ENCODE measurements at places on chromosomes 12 and 14.

- DNase-seq, result no peak
Measured at GRCh38 chr12:39610436-39611025, 9.1 kb downstream of the ABCD2 start.

DNA sequence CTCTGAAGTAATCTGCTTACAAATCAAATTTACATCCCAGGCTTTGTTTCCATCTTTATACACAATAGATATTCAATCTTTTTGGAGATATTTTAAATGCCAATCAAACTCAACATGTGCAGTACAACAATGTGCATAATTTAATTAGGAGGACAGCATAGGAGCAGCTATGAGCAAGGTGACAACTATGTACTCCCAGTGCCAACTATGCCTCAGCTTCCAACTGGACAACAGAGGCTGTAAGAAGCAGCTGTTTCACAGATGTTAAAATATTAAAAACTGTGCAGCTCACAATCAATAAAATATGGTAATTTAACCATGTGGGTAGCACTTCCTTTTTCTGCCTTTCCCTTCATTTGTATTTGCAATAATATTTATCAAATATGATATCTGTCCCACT, 99.9 kb downstream of the ST8SIA1 start:
- DNase-seq, result no peak

GRCh38 chr12:84596266-84596665, 316.3 kb downstream of the SLC6A15 start:
- DNase-seq, result no peak

GRCh38 chr14:53218161-53218560, 65.0 kb upstream of the DDHD1 start:
- no peak for DNase-seq

- no peak for DNase-seq
Measured at GRCh38 chr12:57133013-57133569, 4.8 kb downstream of the LRP1 start.

DNA sequence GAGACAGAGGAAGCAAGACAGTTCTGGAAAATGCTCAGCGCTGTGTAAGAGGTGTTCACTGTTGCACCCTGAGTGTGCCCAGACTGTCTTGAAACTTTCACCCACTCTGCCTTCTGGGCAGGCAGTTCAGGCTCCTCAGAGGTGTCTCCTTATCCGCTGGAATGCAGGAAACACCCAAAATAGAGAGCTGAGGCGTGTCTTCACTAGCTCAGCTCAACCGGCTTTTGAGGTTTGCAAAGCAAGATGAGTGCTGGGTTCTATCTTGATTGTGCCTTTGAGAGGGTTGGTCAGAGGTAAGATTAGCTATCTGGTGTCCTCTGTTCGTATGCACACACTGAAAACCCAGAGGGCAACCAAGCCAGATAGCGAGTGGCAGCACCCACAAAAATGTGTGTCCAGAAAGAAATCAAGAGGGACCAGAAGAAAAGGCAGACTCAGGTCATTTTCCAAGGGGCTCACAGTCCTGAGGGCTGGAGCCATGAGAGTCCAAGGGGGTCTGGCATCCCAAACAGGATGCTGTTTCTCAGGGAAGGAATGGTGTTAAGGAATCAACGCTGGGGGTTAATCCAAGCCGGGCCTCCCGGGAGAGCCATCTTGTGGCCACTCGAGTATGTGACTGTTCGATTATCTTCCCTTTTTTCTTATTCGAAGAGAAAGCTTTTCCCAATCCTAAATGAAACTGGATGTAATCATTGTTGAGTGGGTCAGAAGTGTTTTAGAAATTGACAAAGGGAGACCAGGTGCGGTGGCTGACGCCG, 47.1 kb downstream of the TBX3 start:
- DNase-seq, result no peak

DNA sequence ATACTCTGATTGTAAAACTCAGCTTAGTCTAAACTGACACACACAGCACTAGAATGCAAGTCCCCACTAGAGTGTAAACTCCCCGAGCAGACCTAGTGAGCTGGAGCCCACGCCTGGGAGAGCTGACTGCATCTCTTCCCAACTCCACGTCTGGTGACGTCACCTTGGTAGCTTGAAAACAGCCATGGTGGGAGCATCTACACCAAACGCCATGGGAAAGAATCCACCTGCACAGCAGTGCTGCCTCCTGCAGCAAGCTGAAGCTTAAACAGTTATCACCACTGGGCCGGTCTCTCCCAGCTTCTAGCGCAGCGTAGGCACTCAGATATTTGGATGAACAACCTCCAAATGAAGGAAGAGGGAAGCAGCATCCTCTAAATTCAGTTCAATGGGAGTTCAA, 4.3 kb upstream of the PAPLN start:
- no peak for DNase-seq

GRCh38 chr12:4910502-4911315, 1.0 kb downstream of the KCNA1 start:
- no peak for DNase-seq

- no peak for DNase-seq
Measured at GRCh38 chr12:18810537-18811253, 72.8 kb downstream of the CAPZA3 start.

- no peak for DNase-seq
Measured at GRCh38 chr14:64844272-64844671, 35.4 kb downstream of the SPTB start.

- no peak for DNase-seq
Measured at GRCh38 chr14:59091976-59092375, 96.5 kb upstream of the DAAM1 start.

- DNase-seq, result no peak
Measured at GRCh38 chr14:91231446-91231845, 13.1 kb downstream of the GPR68 start.

- DNase-seq, result no peak
Measured at GRCh38 chr12:67534681-67535080, 113.9 kb upstream of the DYRK2 start.

DNA sequence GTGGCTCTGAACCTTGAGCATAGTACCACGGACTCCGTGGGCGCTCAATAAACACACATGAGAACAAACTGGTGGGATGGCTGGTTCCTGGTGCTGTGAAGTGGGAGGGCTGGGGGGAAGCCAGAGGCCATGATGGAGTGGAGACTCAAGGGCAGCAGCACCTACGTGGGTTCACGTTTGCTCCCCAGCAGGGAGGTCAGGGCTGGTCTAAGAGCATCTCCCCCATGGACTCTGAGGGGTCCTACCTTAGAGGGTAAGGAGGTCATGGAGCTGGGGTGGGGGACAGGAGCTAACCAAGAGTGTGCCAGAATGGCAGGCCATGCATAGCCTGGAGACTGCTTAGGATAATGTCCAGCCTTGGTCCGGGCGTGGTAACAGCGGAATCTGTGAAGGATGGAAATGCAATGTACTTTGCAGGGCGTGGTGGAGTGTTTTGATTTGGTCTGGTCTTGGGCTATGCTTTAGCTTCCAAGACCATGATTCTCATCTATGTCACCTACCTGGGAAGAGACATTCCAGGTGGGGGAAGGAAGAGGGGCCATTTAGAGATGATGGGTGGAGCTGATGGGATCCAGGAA, 103.0 kb downstream of the PRMT8 start:
- no peak for DNase-seq

DNA sequence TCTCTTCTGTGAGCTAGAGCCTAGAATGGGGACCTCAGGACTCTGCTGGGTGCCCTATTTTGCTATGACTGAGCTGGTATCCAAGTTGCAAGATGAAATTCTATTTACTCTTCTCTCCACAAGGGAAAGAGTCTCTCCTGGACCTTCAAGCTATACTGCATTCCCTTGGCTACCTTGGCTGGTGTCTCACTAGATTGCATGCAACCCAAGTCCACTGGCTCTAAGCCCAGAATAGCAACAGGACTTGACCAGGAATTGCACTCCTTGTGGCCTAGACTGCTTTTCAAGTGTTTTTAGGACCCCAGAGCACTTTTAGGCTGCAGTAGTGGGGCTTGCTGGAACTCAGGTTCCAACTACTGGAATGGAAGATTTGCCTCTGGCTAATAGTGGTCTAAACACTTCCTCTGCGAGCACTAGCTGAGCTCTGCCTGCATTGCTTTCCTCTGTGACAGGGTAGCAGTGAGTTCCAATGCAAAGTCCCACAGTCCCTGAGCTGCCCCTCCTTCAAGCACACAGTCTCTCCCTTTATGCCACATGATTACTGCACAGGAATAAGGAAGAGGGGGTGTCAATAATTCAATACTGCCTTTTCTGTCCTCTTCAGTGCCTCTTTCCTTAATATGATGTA, 1009.1 kb upstream of the FLRT2 start:
- DNase-seq, result no peak

Data from stimulated activated CD8-positive, alpha-beta memory T cell treated with anti-CD3 and anti-CD28 coated beads, Interleukin-4, amount 100 ng/mL, for 24 hours (primary cell).